ENCODE measurements at places on chromosomes 4 and X. TPM values are rescaled to one million over a fixed set of nuclear protein-coding genes. Genes with fewer than 3 reads are reported as not detected.

GRCh38 chrX:50492720-50493119 lies 22.1 kb upstream of the DGKK start:
- no peak for DNase-seq

GRCh38 chrX:104376937-104377336 lies 122.2 kb upstream of the ESX1 start:
- no peak for DNase-seq

BCAP31 gene
- 126 TPM for polyA plus RNA-seq

- DNase-seq: no peak
Measured at GRCh38 chr4:112270640-112271421, 14.9 kb downstream of the TIFA start.

Data from left lung (tissue), 14 donors.